ENCODE measurements at places on chromosomes 3 and 15. TPM values are rescaled to one million over a fixed set of nuclear protein-coding genes. Genes with fewer than 3 reads are reported as not detected.

DNA sequence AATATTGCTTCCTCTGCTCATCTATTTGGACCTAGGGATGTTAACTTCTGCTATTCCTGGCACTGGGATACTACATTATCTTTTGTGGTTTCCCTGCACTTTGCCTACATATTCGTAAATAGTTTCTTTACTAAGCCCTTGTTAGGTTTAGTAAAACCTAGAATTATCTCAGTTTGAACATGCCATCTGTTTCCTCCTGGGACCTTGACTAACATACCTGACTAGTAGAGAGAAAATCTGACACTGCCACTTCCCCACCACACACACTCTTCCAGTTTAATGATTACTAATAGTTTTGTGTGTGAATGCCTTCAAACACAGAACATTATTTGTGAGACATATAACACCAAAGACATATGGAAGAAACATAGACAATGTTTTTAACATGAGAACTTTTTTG is 28.2 kb upstream of the SOX2 start:
- DNase-seq = no peak

GRCh38 chr3:152513301-152513960 is 244.7 kb downstream of the MBNL1 start:
- no peak for DNase-seq

- DNase-seq = no peak
Observed at GRCh38 chr3:52171514-52172261, 17.5 kb upstream of the POC1A start.

DNA sequence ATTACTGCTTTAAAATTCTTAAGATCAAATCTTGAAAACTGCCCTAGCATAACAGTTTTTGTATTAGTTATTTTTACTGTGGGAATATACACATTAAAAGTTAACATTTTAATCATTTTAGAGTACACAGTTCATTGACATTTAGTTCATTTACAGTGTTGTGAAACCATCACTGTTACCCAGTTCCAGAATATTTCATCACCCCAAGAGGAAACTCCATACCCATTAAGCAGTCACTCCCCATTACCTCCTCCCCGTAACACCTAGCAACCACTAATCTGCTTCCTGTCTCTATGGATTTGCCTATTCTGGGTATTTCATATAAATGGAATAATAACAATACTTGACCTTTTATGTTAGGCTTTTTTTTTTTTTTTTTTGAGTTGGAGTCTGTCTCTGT is 164.1 kb upstream of the LRRFIP2 start:
- DNase-seq = no peak

- no peak for DNase-seq
Observed at GRCh38 chr3:81197386-81197785, 564.1 kb downstream of the GBE1 start.

DNA sequence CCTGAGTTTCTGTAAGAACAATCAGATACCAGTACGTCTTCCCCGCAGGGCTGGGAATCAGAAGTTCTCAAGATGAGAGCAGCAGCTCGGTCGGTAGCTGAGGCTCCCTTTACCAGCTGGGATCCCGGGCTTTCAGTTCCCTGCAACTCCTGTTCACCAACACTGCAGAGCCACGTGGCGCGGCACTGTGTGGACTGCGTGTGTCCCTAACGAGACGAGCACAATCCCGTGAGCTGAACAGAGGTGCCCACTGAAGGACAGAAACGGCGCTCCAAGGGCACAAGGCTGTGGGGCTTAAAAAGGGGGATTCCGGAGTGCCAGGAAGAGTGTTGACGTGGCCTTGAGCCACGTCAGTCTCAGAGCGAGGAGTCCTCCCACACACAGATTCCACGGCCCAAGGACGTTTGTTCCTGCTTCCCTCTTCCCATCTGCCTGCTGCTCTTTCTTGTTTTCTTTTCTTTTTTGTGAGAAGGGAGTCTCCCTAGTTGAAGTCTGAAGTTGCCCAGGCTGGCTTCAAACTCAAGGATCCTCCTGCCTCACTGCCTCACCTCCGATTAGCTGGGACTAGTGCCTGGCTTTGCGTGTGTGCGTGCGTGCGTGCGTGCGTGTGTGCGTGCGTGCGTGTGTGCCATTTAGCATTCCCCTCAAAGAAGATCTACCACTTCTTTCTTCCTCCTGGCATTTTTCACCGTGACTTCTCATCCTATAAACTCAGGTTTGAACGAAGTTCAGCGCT is 37.1 kb upstream of the RPL35A start:
- DNase-seq = peak; percentile 18

GRCh38 chr3:36417237-36417636 is 36.9 kb downstream of the STAC start:
- DNase-seq = no peak

DNA sequence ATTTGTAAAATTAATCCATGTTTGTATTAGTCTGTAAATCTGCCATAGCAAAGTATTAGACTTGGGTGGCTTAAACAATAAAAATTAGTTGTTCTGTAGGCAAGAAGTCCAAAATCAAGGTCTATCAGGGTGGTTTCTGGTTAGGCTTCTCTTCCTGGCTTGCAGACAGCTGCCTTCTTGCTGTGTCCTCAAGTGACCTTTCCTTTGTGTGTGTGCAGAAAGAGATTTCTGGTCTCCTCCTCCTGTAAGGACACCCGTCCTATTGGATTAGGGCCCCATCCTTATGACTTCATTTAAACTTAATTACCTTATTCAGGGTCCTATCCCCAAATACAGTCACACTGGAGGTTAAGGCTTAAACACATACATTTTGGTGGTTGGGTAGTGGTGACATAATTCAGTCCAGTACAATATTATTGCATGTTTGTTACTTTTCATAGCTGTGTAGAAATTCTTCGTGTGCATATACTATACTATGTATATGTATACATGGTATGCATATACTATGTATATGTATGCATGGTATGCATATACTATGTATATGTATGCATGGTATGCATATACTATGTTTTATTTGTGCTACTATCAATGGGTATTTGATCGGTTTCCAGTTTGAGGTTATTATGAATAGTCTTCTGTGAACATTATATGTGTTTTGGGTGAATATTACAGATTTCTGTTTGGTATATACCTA is 57.9 kb upstream of the RNU6-1 start:
- no peak for DNase-seq

- no peak for DNase-seq
Observed at GRCh38 chr3:113276751-113277080, 65.4 kb downstream of the BOC start.

GRCh38 chr3:106610362-106610959 is 741.6 kb upstream of the CBLB start:
- no peak for DNase-seq

GRCh38 chr15:69039516-69040225 is 25.2 kb downstream of the NOX5 start:
- DNase-seq = no peak

GRCh38 chr15:26967719-26968269 is 3.2 kb upstream of the GABRG3 start:
- DNase-seq = no peak

DNA sequence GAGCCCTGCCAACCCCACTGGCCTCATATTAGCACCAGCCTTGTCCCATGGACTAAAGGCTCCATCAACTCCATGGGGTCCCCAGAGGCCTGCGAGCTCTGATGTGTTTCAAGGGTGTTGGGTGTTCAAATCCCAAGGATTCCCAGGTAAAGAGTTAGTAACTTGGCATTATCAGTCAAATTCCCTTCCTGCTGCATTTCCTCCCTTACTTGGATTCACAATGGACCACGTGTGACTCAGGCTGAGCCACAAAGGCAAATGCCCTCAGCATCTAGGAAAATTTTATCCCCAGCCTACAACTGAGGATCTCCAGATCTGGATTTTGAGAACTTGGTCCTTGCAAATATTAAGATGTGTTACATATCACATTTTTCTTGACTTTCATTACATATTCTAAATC is 58.8 kb downstream of the GADL1 start:
- DNase-seq = no peak

PRR23B gene
- total RNA-seq = not detected

Data from activated CD4-positive, alpha-beta T cell treated with anti-CD3 and anti-CD28 coated beads for 36 hours (primary cell).